GM13976 (cell line): ENCODE measurements at places on chromosomes 3 and 15.

GRCh38 chr15:86624261-86625036, 544.8 kb downstream of the AGBL1 start:
- no peak for DNase-seq

DNA sequence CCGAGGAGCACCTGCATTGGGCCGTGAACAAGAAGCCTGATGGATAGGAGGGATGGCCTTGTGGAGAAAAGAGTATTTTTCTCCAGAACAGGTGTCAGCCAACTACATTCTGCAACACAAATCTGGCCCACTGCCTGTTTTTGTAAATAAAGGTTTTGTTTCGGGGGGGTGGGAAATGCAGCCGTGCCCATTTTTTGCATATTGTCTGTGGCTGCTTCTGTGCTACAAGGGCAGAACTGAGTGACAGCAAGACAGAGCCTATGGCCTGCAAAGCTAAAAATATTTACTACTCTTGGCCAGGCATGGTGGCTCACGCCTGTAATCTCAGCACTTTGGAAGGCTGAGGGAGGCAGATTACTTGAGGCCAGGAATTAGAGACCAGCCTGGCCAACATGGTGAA, 95.9 kb upstream of the AKAP13 start:
- DNase-seq, result no peak

- DNase-seq, result no peak
Measured at GRCh38 chr3:197169028-197169427, 129.4 kb downstream of the DLG1 start.

DNA sequence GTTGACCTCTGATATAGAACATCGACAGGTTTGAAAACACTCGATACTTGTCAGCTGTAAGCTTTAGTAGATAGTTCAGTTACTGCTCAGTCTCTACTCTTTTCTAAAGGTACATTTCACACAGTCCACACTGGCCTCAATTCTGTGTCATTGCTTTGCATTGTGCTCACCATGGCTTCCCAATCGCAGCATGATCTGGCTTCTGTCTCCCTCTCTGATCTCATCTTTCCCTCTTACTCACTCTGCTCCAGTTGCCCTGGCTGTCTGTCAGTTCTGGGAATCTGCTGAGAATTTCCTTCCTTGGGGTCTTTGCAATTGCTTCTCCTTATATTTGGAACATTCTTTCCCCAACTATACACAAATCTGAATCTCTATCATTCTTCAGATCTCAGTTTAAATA, 80.6 kb downstream of the GTF2E1 start:
- DNase-seq, result no peak

- DNase-seq, result no peak
Measured at GRCh38 chr3:22582266-22582665, 620.9 kb upstream of the UBE2E2 start.

DNA sequence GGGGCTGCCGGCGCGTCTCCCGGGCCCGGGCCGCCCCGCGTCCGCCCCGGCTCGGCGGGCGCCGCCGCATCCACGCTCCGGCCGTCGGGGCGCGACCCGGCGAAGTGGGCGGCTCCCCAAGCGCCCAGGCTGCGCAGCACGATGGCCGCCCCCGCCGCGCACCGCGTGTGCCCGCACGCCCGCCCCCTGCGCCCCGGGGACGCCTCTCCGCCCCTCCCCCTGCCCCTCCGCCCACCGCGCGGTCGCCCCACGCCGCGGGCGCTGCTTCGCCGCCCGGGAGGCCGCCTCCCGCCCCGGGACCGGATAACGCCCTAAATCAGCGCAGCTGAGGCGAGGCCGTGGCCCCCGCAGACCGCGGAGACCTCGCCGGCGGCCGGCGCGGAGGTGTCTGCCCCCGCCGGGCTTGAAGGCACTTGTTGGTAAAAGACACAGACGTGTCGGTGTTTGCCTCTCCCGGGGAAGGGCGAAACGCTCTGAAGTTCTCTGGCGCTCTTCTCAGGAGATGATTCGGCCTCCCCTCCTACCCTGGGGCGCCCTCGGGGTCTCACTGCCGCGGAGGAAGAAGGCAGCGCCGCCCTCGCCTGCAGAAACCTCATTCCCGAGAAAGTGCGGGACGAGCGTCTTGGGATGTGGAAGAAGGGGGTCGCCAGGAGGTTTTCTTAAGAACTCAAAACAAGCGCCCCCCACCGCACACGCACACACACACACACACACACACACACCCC, at the start of gene BNC1:
Gene BNC1 (minus strand): TSS at position 106 of the 725 bp plus-strand sequence. CDS start 36 bp downstream, at position 70.
- peak; percentile 31 for DNase-seq

DNA sequence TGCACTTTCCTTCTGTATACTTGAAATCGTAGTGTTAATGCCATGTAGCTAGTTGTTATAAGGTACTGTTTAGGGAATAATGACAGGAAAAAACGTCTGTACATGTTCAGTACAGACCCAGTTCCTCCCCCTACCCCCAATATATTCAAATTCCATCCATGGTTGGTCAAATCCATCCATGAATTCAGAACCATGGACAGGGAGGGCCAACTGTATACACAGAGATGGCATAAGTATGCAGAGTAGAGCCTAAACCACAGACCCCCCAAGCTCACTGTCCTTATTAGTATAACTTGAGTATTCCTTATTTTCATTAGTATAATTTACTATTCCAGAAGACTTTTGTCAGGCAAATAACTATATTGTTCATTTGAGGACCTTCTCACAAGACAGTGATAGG, 51.2 kb upstream of the ADAMTS17 start:
- DNase-seq, result no peak
